ENCODE measurements at places on chromosomes 3 and 15. TPM values are rescaled to one million over a fixed set of nuclear protein-coding genes. Genes with fewer than 3 reads are reported as not detected.

FEZF2 gene
- total RNA-seq: not detected

FOXL2 gene
- total RNA-seq: 4.2 TPM

NOX5 gene
- 0.16 TPM for total RNA-seq

MITF gene
- 9.8 TPM for total RNA-seq

SERINC4 gene
- not detected for total RNA-seq

ALS2CL gene
- 9.4 TPM for total RNA-seq

MST1R gene
- 5.4 TPM for total RNA-seq

CPEB1 gene
- 2.9 TPM for total RNA-seq

ITIH1 gene
- not detected for total RNA-seq

CCDC9B gene
- 18.3 TPM for total RNA-seq

EFCC1 gene
- not detected for total RNA-seq

CCR3 gene
- not detected for total RNA-seq

MASP1 gene
- not detected for total RNA-seq

Measured in A549 treated with GW870086 at 1 μM for 4 hours (cell line).